ENCODE measurements at places on chromosomes 4 and X. TPM values are rescaled to one million over a fixed set of nuclear protein-coding genes. Genes with fewer than 3 reads are reported as not detected.
A peak's percentile ranks its signal among the peaks of the same experiment; 100 is the strongest.

DNA sequence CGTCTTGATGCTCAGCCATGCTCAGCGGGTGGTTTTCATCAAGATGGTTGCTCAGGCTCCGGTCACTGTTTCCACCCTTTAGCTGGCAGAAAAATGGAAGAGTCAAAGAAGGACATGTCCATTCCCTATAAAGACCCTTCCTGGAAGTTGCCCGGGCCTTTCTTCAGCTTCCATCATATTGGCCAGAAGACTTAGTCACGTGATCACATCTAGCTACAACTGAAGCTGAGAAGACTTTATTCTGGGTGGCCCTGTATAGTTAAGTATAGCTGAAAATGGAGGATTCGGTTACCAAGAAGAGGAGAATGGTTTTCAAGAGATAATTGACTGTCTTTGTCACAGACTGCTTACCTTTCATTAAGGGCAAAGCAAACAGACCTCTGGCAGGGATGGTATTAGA is 296.7 kb upstream of the CASK start:
- no peak for DNase-seq

DNA sequence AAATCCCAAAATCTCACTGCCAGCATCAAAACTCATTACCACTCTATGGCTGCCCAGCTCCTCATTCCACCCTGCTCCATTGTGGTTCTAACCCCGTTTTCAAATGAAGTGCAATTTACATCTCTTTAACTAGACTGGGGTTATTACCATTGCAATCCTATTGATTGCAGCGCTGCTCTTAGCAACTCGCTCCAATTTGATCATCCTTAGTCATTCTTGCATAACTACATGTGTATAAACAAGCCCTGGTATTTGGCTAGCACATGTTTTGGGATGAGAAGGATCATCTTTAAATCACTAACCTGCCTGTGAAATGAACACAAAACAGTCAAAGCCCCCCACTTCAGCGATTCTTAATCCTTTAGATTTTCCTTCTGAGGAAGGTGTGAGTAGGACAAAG is 340.1 kb upstream of the PPARGC1A start:
- no peak for DNase-seq

GRCh38 chr4:36133658-36134057 is 110.7 kb downstream of the ARAP2 start:
- no peak for DNase-seq

DNA sequence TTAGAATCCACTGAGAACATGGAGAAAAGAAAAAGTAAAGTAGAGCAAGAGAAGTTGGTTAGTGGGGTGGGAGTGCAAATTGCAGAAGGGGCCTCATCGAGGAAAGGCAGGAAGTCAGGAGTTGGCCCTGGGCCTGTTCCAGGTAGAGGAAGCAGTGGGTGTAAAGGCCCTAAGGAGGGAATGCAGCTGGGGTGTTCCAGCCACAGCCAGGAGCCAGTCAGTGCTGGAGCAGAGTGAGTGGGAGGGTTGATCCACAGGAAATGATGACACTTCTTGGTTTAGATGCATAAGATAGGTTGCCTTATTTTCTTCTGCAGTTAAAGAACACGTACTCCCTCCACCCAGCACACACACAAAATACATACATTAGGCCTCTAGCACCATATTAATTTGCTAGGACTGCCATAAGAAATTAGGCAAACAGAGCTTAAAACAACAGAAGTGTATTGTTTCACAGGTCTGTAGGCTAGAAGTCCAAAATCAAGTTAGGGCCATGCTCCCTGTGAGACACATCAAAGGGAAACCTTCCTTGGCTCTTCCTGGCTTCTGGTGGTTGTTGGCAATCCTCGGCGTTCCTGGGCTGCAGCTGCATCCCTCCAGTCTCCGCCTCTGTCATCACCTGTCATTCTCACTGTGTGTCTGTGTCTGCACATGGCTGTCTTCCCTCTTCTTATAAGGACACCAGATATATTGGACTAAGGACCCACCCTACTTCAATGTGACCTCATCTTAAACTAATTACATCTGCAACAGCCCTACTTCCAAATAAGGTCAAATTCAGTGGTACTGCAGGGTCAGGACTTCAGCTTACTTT is 205.9 kb downstream of the AASDH start:
- DNase-seq: peak; percentile 55

DNA sequence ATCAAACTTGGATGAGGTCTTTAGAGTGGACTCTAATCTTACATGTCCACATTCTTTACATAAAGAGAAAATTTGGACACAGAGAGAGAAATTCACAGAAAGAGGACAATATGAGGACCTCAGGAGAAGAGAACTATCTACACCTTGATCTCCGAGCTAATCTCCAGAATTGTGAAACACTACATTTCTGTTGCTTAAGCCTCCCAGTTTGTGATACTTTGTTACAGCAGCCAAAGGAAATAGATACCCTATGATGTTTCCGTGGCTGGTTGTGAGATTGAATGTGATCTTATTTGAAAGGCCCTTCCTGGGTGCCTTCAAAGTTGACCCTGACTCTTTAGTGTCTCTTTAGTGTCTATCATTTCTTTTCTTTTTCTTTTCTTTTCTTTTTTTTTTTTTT is 326.1 kb upstream of the CLNK start:
- DNase-seq: no peak

RAB40A gene
- total RNA-seq: 0.21 TPM

HELT gene
- not detected for total RNA-seq
